ENCODE measurements at places on chromosomes 12 and 14.

GRCh38 chr14:22332686-22333421 is 256.2 kb downstream of the DAD1 start:
- DNase-seq: peak; percentile 27

GRCh38 chr12:95538656-95539055 is 12.6 kb downstream of the USP44 start:
- DNase-seq: no peak

GRCh38 chr14:91893669-91894068 is 26.3 kb upstream of the TC2N start:
- no peak for DNase-seq

DNA sequence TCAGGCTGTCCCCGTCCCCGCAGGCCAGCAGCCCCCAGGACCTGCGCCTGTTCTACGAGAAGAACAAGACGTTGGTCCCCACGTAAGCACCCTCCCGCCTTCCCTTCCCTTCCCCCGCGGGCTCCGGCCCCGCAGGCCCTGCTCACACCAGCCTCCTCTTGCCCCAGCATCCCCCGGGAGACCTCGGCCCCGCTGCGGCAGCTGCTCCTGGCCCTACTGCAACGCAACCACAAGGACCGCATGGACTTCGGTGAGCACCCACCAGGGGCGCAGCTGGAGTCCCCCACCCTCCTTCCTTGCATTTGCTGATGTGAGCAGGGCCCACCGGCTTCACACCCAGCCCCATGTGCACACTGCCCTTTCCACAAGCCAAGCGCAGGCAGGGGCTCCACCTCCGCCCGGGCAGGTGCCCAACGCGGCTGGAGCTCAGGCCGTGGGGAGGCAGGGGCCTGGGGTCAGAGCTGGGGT is 15.4 kb downstream of the ULK1 start:
- DNase-seq: no peak

DNA sequence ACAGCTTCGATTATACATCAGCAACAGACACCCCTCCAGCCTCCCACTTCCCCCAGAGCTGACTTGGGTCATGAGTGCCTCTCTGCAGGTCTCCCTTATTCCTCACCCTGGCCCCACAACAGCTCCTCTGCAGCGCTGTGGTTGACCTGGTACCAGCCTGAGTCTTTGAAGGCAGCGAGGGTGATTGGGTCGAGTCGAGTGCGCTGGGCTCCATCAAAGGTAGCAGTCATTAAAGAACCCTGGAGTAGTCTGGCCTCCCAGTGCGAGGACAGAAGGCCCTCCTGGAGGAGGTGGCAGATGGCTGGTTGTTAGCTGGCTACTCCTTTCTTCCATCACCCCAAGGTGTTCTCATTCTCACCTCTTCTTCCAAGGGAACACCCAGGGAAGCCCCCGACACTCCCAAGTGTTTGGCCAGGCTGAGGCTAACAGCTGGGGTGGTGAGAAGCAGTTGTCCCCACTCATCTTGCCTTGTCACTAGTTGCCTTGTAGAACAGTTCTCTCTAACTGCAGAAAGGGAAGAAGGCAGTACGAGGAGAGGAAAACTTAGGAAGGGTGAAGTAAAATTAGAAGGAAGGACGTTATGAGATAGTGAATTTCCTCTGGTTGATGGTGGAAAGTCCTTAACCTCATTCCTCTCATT is 2.7 kb downstream of the CIROP start:
- DNase-seq: no peak

DNA sequence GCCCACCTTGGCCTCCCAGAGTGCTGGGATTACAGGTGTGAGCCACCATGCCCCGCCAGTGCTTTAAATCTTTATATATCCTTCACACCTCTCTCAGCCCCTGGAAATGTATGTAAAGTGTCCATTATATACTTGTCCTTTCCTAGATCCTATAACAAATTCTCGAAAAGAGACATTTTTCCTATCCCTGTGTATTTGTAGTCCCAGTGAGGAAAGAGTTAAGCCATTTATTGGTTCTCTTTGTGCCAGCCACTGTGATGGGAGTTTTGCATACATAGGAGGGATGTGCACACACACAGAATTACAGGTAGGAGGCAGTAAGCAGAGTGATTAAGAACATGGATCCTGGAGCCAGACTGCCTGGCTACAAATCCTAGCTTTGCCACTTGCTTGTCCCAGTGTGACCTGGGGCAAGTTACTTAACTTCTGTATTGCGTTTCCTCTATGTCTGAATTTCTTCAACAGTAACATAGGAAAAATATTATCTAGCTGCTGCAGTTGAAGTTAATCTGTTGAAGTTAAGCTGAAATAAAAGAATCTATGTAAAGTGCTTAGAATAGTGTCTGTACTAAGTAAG is 2.1 kb upstream of the RABGGTA start:
- DNase-seq: no peak
